CD4-positive, alpha-beta T cell treated with Interleukin-12 subunit alpha and Interleukin-12 subunit beta, for 1 hour (primary cell): ENCODE measurements at places on chromosomes 16 and 17.

DNA sequence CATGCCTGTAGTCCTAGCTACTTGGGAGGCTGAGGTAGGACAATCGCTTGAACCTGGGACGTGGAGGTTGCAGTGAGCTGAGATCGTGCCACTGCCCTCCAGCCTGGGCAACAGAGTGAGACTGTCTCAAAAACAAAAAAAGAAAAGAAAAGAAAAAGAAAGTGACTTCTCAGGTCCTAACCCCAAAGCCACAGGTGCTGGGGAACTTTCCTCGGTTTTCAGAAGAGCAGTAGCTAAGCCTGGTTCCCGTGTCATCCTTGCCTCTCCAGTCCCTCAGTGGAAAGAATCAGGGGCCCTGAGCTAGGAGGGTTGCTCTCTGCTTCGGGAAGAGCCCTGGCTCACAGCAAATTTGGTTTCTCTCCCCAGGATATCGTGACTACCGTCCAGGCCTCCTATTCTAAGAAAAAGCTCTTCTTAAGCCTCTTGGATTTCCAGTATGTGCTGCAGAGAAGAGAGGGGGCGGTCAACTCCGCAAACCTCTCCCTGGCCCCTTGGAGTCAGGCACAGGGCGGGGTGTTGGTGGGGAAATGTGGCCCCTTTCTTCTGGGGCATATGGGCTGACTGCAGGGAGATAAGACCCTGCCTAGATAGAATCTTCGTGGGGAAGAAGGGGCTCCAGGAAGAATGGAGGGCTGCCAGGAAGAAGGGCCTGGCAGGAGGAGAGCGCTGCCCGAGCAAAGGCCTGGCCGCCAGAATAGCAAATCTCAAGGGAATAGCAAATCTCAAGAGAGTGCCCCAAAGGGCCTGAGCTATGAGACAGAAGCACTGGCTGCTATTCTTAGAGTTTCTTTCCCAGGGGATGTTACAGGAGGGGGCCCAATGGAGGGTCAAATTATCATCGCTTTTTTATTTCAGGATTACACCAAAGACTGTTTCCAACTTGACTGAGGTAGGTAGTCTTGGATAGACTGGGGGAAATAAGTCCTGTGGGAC lies 8.3 kb upstream of the NLRC5 start:
- no peak for DNase-seq

DNA sequence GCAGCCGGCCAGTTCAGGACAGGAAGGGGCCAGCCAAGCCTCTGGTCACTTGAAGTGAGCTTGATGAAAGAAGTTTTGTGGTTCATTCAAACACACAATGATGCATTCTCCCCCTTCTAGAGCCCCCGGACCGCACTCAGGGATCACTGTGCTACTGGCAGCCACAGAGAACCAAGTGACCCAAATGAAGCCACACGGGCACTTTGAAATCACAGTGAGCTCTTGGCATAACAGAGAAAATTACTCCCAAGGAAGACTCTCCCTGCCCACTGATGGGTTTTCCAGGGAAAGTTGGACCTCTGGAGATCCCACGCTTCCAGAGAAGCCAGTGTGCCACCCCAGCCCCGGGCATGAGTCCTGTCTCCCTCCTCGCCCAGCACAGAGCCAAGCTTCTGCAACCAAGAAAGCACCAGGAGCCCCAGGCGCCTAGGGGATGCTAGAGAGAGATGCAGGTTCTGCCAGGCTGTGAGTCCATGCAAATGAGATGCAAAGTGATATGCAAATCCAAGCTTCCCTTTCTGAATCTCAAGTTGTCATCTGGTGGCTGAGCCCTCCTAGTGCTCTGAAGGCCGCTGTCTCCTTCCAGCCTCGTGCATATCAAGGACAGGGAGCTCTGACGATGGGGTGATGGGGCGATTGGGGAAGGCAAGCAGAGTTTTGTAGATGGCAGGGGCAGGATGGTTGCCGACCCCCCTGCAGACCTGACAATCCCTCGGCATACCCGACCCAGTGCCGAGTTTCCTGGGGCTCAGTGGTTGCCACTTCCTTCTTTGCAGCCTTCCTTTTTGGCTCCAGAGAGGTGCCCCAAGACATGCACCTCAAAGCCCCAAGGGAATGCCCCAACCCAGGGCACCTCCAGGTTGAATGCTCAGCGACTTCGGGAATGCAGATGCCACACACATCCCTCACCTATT lies 59.7 kb upstream of the TNRC6C start:
- no peak for DNase-seq

- peak; percentile 66 for DNase-seq
These were observed 46.6 kb upstream of the NUDT7 start for GRCh38 chr16:77675464-77676324.

- no peak for DNase-seq
These were observed 1.3 kb downstream of the NLK start for GRCh38 chr17:28043741-28044140.

DNA sequence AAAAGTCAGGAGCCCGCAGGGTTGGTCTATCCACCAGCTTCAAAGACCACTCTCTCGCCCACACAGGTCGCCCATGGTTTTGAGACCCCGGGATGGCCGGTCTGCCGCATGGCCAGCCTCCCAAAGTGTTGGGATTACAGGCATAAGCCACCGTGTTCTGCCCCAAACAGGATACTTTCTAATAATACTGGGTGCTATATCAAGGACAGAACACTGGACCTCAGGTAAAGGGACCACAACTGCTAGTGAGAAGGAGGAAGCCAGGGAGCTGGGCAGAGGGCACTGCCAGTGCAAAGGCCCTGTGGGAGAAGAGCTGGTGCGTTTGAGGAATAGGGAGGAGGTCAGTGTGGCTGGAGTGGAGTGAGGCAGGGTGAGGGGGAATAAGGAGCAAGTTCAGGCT lies 34.1 kb downstream of the IL21R start:
- no peak for DNase-seq

GRCh38 chr17:80356231-80356856 lies 58.6 kb upstream of the ENDOV start:
- DNase-seq: no peak

DNA sequence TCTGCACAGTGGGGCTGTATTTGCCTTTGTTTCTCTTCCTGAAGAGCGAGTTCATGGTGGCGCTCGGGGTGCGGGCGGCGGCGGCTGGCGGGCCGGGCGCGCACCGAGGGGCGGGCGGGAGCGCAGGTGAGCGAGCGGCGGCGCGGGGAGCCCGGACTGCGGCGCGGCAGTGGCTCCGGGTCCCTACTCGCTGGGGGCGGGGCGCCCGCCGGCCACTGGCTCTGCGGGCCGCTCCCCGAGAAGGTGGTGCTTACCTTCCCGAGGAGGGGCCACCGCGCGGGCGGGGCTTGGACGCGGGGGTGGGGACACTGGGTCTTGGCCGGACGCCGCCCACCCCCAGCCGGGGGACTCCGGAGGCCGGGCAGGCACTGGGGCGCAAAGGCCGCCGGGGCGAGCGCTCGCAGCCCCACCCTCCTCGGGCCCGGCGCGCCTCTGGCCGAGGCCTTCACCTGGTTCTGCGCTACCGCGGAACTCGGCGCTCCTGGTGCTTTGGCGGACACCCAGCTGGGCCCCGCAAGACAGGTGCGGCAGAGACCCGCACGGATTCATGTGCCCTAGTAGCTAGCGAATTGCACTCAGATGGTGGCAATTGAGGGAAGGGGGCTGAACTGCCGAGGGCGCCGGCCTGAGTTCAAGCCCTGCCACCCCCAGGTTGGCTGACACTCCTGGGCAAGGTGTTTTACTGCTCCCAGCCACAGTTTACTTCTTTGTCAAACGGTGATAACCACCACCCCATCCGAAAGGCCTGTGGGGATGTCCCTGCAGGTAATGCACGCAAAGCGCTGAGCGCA lies at the start of gene PPL:
Gene PPL (minus strand): TSS at position 158 of the 791 bp plus-strand sequence. CDS start 103 bp downstream, at position 55.
- no peak for DNase-seq

- DNase-seq: peak; percentile 16
These were observed 9.3 kb downstream of the NUBP1 start for GRCh38 chr16:10752843-10753523.

DNA sequence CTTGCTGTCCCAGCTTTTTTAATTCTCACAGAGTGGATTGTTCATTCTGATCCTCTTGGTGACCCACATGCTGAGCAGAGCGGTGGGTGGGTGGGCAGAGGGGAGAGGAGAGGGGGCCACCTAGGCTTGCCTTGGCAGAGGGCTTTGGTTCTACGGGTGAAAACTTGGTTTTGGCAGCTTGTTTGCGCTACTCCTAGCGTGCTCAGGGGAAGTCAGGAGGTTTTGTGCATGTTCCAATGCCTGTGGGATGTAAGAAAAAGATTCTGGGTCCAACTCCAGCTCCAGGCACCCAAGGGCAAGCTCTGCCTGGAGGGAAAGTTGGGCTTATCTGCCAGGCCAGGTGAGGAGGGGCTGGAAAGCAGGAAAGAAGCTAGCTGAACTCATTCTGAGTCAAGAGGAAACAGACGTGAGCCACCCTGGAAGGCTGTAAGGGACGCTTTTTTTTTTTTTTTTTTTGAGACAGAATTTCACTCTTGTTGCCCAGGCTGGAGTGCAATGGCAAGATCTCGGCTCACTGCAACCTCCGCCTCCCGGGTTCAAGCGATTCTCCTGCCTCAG lies 169.1 kb downstream of the WSCD1 start:
- no peak for DNase-seq

- DNase-seq: no peak
These were observed 57.7 kb downstream of the CMC2 start for GRCh38 chr16:80948886-80949493.

DNA sequence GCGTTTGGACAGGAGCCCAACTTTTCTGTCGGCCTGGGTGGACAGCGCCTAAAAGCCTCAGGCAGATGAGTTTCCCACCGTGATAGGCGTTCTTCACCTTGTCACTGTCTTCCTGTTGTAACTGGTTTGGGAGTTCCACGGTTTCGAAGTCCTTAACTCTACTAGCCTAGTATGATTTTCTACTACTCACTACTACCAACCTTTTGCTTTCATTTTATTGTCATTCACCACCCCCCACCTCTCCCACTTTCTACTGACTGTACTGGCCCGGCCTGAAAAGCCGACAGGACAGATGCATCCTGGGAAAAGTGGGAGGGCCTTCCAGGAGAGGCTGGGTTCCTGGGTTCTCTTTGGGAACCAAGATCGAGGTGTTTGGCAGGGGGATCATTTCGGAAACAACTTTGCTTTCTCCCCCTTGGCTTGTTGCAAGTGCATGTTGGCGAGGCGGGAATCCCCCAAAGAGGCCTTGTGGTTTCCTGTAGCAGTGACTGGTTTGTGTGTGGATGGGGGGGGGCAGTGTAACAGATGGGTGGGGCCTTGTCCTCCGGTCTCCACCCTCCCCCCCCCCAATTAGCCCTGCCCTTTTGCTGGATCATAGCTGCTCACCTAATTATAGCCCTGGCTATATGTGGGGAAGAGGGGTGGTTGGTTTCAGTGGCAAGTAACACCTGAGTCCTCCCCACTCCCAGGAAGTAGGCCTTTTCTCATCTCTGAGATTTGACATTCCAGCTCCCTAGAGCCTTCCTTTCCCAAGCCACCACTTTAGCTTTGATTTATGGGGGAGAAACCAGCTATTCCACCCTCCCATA lies 1.4 kb downstream of the EIF5A start:
- peak; percentile 94 for DNase-seq
